ENCODE measurements at places on chromosomes 12 and 14.

DNA sequence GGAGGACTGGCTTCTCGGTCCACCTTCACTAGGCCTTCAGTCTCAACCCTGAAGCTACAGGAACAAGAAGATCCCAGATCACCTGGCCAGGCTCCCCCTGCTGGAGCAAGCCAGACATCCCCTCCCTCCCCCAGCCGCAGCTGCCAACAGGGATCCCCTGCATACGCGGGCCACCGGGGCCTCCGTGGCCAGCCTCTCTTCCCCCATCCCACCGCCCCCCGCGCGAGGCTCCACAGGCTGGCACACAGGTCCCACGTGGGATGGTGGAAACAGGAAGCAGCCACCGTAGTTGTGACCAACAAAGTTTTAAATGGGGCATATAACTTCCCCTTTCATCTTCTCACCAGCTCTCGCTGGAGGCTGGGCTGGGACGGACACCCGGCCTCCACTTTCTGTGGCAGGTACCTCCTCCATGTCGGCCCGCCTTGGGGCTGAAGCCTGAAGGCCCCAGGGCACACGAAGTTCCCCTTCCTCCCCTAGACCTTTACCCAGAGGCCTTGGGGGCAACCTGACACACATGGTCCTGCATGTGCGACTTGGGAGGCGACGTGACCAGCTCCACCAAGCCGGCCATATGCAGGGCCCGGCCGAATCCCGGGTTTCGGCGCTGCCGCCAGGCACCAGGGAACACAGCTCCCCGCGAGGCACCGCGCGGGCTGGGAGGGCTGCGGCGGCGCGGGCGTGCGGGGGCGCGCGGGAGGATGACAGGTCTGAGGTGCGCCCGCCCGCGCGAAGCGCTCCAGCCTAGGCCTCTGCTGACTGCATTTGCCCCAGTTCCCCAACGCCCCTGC lies 44.4 kb upstream of the PNMA1 start:
- DNase-seq = no peak

GRCh38 chr12:29102741-29103140 lies 46.3 kb upstream of the FAR2 start:
- no peak for DNase-seq

DNA sequence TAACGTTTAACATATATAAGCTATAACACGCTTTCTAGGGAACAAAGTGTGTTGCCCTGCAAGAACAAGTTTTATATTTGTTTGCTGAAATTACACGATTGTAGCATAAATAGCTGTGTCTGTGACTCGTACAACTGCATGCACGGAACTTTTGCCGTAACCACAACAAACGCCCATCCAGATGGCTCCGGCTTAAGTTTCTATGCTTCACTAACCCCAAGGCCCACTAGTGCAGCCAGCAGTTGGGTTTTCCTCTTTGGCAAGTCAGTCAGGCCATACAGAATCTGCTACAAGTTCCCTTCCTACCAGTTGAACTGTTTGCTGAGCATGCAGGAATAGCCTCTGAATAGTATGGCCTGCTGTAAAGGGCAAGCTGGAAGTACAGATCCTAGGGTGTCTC lies 12.1 kb downstream of the CSRP2 start:
- no peak for DNase-seq

DNA sequence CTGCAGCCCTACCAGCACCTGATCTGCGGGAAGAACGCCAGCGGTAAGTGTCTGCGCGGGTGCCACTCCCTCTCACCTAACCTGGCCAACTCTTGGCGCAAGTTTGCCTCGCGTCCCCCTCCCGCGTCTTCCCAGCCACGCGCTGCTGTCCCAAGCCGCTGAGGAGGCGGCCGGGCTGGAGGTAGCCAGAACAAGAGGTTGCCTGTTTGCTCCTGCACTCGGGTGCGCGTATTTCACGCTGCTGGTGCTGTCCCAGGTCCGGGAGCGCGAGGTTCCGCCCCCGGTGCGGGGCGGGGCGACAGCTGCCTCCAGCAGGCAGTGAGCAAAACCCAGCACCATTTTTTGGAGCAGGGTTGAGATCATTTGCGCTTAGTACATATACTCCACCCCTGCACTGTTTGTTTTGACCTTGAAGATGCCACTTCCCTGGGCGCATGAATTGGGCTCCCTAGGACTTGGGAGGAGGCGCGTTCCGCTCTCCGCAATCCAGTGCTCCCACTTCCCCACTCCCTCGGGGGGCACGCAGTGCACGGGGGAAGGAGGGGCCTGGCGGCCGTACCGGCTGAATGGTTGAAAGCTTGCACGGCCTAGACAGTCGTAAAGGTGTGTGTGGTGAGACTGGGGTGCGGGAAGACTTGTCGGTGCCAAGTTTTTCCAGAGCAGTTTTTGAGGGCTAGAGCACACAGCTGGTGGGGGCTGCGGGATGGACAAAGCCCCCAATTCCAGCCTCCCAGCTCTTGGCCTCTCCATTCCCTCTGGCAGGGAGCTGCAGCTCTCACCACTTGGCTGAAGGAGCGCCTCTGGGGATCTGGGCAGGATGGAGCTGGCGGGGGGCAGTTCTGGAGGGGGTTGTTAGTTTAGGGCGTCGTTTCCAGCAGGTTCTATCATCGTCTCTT lies 226.9 kb upstream of the CRY1 start:
- peak; percentile 27 for DNase-seq

GRCh38 chr12:21583587-21583986 lies 21.1 kb downstream of the GYS2 start:
- DNase-seq = no peak

- DNase-seq = no peak
Measured at GRCh38 chr12:44247588-44247987, 411.7 kb downstream of the TMEM117 start.

DNA sequence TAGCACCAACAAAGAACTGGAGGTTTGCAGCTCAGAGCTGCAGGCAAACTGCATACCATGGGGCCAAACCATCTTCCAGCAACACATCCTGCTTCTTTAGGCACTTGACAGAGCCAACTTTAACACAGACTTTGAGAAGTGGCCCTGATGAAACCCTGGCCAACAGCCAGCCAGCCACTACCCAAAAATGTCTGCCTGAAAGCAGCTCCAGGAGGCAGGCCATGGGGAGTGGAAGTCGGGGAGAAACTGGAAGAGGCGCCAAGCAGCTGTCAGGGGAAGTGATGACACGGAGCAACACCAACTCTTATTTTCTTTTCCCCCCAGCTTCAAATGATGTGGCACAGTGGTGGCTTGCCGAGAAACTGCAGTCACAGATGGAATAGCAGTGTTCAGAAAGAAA lies 110.9 kb upstream of the PLXNC1 start:
- DNase-seq = no peak

- DNase-seq = no peak
Measured at GRCh38 chr12:114834621-114835020, 150.6 kb upstream of the TBX3 start.

All from stimulated activated CD8-positive, alpha-beta memory T cell treated with anti-CD3 and anti-CD28 coated beads, Interleukin-15, amount 100 ng/mL, for 24 hours (primary cell).